AG09309 (cell line): ENCODE measurements at places on chromosomes 16 and 17.

- DNase-seq, result no peak
These were observed 4.0 kb downstream of the SLC16A13 start for GRCh38 chr17:7039832-7040231.

DNA sequence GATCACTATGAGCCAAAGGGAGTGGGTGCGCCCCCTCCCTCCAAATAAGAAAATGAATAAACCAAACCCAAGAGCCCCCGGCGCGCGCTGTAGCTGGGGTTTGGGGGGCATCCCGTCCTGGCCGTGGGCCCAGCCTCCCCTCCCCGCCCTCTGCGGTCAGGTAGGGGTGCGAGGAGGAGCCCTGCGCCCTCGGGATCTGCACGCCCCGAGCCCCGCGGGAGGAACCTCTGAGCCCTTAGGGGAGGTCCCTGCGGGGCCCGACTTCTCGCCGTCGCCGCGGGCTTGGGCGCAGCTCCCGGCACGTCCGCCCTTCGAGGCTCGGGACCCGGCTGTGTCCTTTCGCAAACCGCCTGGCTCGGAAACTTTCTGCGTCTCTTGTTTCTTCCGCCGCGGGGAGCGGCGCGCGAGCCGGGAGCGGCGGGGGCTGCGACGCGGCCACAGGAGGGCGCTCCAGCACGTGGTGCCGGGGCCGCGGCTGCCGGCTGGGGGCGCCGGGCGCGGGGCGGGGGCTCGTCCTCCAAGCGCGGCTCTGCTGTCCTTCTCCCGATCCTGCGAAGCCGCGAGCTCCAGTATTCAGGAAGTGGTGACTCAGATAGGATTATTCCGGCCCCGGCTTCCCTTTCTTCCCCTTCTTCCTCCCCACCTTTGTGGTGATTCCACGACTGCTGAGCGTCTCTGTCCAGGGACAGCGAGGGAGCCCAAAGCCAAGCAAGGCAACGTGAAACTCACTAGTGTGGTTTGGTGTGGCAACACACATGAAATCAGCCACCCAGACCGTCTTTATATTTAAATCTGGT is 1.6 kb downstream of the PITPNC1 start:
- DNase-seq, result no peak

- no peak for DNase-seq
These were observed 326.7 kb downstream of the C16orf95 start for GRCh38 chr16:86990451-86990850.

DNA sequence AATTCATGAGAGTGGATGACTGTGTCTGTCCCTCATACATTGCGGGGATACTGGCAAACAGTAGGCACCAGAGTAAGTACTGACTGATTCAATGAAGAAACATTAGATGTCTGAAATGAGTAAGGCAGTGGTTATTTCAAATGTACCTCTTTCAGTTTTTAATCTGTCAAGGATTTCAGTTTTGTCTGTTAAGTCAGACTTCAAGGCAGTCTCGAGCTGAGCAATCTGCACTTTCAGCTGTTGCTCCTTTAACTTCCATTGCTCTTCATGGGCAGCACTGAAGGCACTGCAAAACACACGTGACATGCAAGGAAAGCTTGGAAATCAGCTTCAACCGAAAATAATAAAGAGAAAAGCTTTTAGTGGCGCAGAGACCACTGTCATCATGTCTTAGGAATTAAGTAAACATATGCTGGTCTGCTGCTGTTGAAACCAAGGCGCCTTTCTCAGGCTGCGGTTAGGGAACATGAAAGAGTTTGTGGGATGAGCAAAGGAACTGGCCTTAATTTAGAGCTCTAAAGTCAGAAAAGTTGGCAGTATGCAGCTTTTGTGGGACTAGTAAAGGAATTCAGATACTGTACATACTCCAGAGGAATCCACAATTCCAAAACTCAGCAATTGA is 38.8 kb downstream of the RPGRIP1L start:
- peak; percentile 96 for DNase-seq

- DNase-seq, result no peak
These were observed 215.6 kb upstream of the CDH5 start for GRCh38 chr16:66150698-66151482.

GRCh38 chr16:56848029-56848936 is 16.7 kb upstream of the SLC12A3 start:
- no peak for DNase-seq

DNA sequence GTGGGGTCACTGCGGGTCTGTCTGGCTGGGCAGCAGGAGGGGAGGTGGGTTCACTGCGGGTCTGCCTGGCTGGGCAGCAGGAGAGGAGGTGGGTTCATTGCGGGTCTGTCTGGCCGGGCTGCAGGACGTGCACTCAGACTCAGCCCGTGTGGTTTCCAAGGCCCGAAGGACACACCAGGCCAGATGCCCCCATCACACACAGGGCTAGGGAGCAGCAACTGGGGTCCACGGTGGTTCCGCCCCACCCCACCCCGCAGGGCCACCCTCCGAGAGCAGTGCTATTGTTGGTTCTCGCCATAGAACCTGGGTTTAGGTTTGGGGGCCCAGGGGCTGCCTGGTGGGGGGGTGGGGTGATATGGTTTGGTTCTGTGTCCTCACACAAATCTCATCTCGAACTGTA is 5.8 kb upstream of the CIAO3 start:
- no peak for DNase-seq

GRCh38 chr16:19114359-19115147 is 789 bp downstream of the ITPRIPL2 start:
- no peak for DNase-seq

- DNase-seq, result no peak
These were observed 7.3 kb upstream of the GFOD2 start for GRCh38 chr16:67726106-67727034.
